Activated CD4-positive, alpha-beta T cell treated with anti-CD3 and anti-CD28 coated beads for 36 hours (primary cell): ENCODE measurements at places on chromosomes 11 and 22. TPM values are rescaled to one million over a fixed set of nuclear protein-coding genes. Genes with fewer than 3 reads are reported as not detected.

DNA sequence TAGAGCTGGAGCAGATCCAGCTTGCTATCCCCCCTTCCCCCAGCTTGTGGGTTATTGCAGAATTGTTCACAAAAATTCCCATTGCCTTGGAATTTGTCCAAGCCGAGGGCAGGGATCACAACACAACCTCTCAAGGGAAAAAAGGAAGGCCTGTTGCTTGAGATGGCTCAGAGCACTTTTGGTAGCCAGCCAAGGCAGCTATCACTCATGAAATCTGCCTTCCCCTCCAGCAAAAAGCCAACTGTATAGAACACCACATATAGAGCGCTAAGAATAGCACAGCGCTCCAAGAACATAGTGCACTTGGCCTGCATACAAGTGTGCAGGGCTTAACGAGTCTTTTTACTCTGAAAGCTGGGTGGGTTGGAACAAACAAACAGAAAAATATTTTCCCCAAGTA is 46.2 kb downstream of the FAM83F start:
- peaks cover 1% of the 10 kb centered on the region for H3K36me3 ChIP-seq
- no peak for DNase-seq
- no peak overlapping the region for H3K27ac ChIP-seq
- no peak overlapping the region for H3K4me3 ChIP-seq
- peaks cover 4% of the 10 kb centered on the region for H3K4me1 ChIP-seq

DNA sequence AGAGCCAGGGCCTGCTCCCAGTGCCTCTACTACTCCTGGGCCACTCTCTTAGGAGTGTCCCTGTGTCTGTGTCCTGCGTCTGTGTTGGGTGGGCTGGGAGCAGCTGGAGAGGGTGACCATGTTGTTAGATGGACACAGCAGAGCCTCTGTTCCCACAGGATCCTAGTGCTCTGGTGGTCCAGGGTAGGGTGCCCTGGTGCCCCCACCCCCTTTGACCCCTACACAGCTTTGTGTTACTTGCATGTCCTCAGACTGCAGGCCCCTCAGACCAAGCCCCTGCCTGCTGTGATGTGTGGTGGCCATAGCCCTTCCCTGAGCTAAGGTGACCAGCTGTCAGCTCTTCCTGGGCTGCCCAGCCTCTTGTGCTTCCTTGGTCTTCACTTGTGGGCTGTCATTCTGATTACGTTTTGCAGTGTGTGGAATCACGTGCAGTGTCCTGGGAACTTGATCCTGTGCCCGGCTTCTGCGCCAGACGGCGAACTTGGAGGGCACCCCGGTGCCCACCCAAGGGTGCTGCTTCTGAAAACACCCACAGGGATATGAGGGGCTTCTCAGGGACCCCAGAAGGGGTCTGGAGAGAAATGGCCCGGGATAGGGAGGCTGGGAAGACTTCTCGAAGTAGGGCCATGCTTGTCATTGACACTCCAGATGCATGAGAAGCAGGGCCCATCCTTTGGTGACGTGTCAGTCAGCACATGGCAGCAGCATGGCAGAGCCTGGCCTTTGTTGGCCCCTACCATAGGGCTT is 1.5 kb downstream of the TANGO2 start:
- peak overlapping the region; percentile 89 for H3K27ac ChIP-seq
- H3K36me3 ChIP-seq, result no peaks in the 10 kb centered on the region
- H3K27me3 ChIP-seq, result no peaks in the 10 kb centered on the region
- peak overlapping the region; percentile 94 for H3K4me3 ChIP-seq
- H3K4me1 ChIP-seq, result peaks cover 32% of the 10 kb centered on the region

The MB gene
- total RNA-seq, result not detected

The SLC22A25 gene
- total RNA-seq, result not detected

The AMOTL1 gene
- 1.8 TPM for total RNA-seq

The STK33 gene
- total RNA-seq, result 1.4 TPM
